ENCODE measurements at places on chromosomes 12 and 14.
A peak's percentile ranks its signal among the peaks of the same experiment; 100 is the strongest.

GRCh38 chr14:76305268-76305826, 70.6 kb upstream of the ESRRB start:
- no peak for DNase-seq

DNA sequence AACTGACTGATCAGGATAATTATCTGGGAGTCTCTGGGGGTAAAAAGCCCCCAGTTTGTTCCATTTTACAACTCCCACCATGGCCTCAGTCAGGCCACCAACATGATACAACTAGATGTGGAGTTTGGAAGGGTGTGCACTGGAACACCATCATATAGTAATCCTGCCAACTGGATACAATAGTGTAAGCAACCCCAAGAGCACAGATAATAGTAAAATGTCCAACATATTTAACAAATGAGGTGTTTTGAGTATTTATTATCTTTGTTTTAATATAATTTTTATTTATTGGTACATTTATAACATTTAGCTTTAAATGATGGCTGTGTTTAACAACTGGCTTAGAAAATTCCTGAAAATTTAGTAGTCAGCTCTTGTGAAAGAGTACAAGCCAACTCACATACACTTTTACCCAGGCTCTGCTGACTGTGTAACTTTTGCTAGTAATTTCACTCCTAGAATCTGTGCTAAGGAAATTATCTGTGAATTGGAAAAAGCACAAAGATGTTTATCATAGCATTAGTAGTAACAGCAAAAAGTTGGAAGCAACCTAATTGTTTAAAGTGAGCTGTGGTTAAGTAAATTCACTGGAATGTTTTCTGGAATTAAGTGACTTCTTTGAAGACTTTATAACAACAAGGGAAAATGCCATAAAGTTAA, 196.8 kb downstream of the RAD51B start:
- no peak for DNase-seq

- peak; percentile 21 for DNase-seq
These were observed 615 bp downstream of the DDX51 start for GRCh38 chr12:132143336-132144071.

DNA sequence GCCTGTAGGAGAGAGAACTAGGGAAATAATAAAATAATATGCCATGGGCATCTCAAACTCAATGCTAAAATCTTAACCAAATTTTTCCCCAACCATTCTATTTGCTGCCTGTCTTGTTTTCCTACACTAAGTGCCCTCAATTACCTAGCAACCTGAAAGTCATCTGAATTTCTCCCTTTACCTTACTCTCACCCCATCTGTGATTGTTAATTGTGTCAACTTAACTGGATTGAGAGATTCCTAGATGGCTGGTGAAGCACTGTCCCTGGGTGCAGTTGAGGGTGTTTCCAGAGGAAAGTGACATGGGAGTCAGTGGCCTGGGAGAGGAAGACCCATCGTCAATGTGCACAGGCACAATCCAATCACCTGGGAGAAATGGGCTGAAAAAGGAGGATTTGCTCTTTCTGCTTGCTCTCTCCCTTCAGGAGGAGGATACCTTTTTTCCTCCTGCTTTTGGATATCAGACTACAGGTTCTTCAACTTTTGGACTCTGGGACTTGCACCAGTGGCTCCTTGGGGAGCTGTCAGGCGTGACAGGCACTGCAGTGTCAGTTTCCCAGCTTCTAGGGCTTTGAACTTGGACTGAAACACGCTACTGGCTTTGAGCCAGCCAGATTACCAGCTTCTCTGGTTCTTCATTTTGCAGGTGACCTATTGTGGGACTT, 100.1 kb downstream of the PPP1R12A start:
- no peak for DNase-seq

- DNase-seq, result no peak
These were observed 233.4 kb upstream of the FKBP4 start for GRCh38 chr12:2561367-2561766.

DNA sequence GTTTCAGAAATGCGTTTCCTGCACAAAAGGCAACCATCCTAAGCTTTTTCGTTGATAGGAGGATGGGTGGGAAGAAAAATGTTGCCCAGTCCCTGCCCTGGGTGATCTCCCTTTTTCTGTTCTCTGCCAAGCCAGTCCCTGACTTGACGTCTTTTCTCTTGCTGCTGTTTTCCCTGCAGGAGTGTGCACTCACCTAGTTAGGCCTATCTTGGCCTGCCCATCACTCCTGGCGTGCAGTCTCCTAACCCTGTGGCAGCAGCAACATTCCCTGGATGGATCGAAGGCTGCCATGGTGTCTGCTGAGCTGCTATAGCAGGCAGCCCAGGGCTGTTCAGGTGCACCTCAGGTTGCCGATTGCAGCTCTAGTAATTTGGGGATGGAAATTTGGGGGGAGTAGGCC, 1.2 kb downstream of the UNC119B start:
- DNase-seq, result no peak

- DNase-seq, result no peak
These were observed 7.4 kb upstream of the TMEM132C start for GRCh38 chr12:128259556-128260070.

DNA sequence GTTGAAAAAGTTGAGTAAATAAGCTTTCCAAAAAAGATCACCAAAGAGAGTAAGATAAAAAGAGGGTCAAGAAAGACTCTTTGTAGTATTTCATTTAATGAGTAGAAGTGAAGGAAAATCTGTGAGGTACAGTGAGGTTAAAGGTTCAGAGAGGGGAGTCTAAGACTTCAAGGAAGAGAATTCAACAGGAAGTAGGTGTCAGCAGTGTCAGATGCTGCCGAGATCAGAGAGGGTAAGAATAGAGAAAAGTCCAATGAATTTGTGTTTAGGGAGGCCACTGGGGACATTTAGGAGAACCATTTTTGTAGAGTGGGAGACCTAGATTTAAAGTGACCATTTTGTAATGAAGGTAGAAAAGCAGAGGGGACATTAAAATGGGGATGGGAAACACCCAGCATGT, 71.6 kb upstream of the KRAS start:
- no peak for DNase-seq

- no peak for DNase-seq
These were observed 66.0 kb downstream of the TTC7B start for GRCh38 chr14:90750191-90750590.
